Stimulated activated CD8-positive, alpha-beta memory T cell treated with anti-CD3 and anti-CD28 coated beads, Interleukin-15, amount 100 ng/mL, for 1 hour (primary cell): ENCODE measurements at places on chromosomes 2 and 18.

DNA sequence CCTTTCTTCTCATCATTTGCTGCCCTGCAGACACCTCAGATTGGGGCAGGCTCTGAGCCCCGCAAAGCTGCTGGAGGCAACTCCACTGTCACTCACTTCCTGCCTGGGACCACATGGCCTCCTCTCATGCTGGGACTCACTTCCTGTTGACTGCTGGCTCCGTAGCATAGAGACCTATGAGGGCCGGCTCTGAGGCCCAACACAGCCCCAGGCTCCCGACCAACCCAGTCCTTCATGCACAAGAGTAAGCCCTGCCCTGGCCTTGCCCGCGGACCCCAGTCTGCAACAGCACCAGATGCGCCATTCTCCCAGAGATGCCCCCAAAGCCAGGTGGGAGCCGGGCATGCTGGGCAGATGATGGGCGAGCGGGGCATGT lies 55.7 kb downstream of the DNMT3A start:
- DNase-seq = peak; percentile 26

DNA sequence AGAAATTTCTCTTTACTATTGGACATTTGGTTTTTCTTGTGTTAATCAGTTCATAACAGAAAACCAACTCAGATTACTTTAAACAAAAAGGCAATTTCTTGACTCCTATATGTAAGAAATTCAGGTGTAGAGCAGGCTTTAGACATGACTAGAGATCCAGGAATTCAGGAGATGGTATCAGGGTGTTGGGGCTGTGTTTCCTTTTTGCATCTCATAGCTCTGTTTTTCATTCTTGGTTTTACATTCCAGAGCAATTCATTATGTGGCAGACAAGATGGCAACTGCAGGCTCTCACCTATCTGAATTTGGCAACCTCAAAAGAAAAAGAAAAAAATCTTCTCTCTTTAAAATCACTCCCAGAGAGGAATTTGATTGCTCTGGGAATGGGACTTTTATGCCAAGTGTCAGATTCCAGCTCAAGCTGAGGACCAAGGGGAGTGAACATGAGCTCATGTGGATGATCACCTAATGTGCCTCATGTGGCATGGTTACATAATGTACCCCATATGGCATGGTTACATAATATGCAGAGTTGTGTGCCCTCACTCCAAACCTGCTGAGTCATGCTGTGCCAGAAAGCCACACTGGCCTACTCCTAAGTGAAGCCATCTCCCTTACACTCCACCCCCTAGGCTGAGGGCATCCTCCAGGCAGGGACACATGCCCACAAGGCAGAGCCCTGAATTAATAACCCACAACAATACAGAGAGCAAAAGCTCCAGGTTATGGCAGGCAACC lies 282.7 kb downstream of the MBD2 start:
- DNase-seq = no peak

DNA sequence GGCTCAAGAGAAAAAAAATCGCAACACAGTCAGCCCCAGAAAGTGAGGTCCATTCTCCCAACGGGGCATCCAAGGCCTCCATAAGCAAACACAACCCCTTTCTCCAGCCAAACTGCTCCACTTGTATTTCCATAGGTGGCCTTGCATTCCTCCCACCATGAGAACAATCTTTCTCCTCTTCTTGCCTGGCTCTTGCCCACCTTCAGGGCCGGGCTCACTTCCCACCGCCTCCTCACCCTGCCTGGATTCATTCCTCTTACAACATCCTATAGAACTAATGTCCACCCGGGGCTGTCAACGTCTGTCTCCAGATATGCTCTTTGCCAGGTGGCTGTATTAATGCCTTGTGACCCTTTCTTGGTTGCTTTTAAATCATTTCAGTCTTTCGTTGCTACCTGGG lies 124.5 kb downstream of the SMAD7 start:
- no peak for DNase-seq

DNA sequence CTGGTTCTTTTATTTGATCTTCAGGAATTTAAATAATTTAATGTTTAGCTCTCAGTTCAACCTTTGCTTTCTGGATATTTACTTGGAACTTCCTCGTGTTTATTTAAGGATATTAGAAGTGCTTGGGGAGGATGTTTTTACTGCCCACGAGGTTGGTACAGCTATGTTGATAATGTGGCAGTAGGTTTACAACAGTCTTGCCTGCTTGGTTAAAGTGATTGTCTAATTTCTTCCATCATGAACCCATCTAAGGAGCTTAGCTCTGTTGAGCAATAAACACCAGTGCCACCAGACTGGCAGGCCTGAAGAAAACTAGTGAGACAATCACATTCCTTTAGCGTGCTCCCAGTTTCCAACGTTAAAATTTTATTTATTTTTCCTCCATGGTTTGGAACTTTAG lies 94.5 kb downstream of the ICOS start:
- DNase-seq = no peak

- no peak for DNase-seq
Measured at GRCh38 chr2:108414945-108415344, 34.1 kb upstream of the GCC2 start.

DNA sequence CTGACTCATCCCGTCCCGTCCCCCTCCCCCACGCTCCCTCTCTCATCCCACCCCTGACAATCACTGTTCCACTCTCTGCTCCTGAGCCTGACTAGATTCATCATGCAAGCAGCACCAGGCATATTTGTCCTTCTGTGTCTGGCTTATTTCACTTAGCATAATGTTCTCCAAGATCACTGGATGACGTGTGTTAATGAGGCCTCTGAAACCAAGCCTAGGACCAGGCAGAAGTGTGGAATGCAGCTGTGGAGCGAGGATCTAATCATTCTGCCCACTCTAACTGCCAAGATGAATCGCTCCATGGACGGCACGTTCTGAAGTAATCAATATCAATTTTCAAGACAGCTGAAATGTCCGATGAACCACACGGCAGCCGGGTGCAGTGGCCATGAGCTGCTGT lies 122.4 kb upstream of the ZNF236 start:
- DNase-seq = no peak

GRCh38 chr2:39381653-39382052 lies 55.4 kb downstream of the MAP4K3 start:
- DNase-seq = no peak

GRCh38 chr18:75129717-75130477 lies 79.0 kb downstream of the PTGR3 start:
- DNase-seq = no peak

DNA sequence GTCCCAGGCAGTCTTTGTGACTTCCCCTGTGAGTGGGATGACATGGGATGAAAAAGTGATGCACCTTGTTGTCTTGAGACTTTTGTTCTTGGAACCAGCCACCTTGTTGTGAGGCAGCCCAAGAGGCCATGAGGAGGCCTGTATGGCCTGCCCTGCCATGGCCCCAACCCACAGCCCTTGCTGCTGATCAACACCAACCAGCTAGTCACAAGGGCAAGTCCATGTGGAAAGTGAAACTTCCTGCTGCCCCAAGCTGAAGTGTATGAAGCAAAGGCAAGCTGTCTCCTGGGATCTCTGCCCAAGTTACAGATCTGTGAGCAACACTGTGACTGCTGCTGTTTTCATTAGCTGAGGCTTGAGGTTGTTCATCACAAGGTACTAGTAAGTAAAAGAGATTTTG lies 21.6 kb downstream of the TMEM18 start:
- DNase-seq = no peak

GRCh38 chr18:22551536-22552151 lies 133.9 kb upstream of the CTAGE1 start:
- DNase-seq = no peak

- no peak for DNase-seq
Measured at GRCh38 chr18:59898093-59898492, 1.7 kb upstream of the PMAIP1 start.

GRCh38 chr18:78510636-78511035 lies 469.0 kb upstream of the SALL3 start:
- no peak for DNase-seq

DNA sequence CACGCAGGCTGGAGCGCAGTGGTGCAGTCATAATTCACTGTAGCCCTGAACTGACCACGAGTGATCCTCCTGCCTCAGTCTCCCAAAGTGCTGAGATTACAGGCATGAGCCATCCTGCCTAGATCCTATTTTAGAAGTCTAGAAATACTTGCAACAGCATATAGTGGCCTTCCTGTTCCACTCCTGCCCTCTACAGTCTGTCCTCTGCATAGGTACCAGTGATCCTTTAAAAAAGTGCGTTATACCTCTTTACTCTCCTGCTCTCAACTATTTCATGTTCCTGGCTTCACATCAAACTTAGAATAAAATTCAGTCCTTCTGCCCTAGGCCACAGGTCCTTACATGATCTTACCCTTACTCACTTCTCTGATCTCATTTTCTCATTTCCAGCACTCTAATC lies 6.0 kb downstream of the COMMD1 start:
- DNase-seq = no peak

DNA sequence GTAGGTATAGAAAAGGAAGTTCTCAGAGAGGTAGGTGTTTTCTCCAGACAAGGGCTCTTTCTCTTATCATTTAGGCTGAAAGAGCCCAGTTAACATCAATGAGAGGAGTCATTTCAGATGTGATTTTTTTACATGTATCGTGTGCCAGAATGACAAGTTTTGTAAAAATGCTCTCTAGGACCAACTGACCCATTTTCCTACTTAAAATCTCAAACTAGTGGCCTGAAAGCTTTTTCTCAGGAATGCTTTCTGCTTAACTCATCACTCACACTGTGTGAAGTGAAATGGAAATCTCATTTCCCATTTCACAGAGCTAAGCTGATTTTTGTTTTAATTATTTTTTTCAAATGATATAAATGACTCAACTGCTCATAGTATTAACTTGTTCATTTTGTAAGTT lies 128.7 kb upstream of the CYP26B1 start:
- DNase-seq = no peak

DNA sequence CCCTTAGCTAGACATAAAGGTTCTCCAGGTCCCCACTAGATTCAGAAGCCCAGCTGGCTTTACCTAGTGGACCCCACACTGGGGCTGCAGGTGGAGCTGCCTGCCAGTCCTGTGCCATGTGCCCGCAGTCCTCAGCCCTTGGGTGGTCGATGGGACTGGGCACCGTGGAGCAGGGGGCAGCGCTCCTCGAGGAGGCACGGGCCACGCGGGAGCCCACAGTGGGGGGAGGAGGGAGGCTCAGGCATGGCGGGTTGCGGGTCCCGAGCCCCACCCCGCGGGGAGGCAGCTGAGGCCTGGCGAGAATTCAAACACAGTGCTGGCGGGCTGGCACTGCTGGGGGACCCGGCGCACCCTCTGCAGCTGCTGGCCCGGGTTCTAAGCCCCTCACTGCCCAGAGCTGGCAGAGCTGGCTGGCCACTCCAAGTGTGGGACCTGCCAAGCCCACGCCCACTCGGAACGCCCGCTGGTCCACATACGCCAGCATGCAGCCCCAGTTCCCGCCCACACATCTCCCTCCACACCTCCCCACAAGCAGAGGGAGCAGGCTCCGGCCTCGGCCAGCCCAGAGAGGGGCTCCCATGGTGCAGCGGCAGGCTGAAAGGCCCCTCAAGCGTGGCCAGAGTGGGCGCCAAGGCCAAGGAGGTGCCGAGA lies 119.7 kb upstream of the NRXN1 start:
- no peak for DNase-seq

GRCh38 chr18:55857409-55857808 lies 269.4 kb upstream of the TCF4 start:
- no peak for DNase-seq

GRCh38 chr2:11556101-11556806 lies 22.4 kb downstream of the GREB1 start:
- DNase-seq = no peak

- no peak for DNase-seq
Measured at GRCh38 chr18:61379827-61380226, 46.6 kb downstream of the CDH20 start.

DNA sequence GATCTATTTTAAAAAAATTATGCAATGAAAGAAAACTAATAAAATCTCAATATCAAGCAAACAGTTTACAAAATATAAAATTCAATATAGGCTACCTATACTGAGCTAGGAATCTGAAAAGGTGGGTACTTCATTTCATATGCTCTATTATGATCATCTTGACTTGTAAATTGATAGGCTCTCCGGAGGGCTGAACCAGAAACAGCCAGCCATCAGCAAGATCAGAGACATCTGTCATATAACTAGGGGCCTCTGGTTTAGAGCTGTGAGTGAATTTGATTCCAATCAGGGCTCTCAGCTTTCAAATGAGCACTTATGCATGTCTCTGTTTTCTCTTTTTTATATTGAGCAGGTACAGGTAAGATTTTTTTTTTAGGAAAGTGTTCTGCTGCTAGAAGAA lies 114.2 kb downstream of the SPHKAP start:
- DNase-seq = no peak

DNA sequence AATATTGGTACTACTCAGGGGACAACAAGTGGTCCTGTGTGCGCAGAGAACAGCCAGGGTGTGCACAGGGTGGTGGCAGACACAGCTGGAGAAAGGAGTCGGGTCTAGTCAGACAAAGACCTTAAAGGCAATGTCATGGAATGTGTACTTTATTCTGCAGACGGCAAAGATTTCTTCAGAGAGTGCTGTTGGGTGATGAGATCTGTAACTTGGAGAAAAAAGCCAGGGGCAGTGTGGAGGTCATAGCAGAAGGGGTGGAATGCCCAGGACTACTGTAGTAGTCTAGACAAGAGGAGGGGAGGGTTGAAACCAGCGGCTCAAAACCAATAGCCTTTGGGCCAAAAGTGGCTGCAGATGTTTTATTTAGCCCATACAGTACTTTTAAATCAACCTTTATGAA lies 121.3 kb upstream of the ZFP36L2 start:
- DNase-seq = no peak

GRCh38 chr18:57555134-57555533 lies 31.4 kb downstream of the FECH start:
- DNase-seq = no peak

GRCh38 chr18:23757437-23757733 lies 68.1 kb downstream of the LAMA3 start:
- DNase-seq = no peak

- no peak for DNase-seq
Measured at GRCh38 chr2:12116228-12116750, 369.9 kb downstream of the LPIN1 start.

DNA sequence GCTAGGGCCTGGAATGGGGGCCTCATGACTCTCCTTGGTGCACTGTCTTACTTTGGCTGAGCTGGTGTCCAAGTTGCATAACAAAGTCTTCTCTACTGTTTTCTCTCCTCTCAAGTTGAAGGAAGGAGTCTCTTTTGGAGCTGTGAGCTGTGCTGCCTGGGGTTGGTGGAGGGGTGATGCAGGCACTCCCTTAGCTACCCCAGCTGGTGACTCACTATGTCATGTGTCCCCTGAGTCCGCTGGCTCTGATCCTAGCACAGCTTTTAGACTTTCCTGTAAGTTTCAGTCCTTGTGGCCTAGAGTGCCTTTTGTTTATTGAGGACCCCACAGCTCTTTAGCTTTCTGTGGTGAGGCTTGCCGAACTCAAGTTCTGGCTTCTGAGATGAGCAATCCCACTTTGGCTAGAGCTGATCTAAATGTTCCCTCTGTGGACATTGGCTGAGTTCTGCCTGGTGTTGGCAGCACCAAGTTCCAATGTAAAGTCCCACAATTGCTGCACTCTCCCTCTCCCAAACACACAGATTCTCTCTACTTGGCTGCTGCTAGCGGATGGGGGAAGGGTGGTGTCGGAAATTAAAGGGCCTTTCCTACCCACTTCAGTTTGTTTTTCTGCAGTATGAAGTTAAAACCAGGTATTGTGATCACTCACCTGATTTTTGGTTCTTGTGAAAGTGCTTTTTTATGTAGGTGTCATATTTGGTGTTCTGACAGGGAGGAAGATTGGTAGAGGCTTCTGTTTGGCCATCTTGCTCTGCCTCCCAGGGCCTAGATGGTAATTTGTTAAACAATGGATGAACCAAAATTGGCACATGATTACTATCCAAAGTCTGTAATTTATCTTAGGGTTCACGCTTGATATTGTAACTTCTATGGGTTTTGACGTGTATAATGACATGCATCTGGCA lies 83.2 kb downstream of the COMMD1 start:
- DNase-seq = no peak
